ENCODE measurements at places on chromosomes 11 and 22. TPM values are rescaled to one million over a fixed set of nuclear protein-coding genes. Genes with fewer than 3 reads are reported as not detected.

RFPL3 gene
- not detected for total RNA-seq

PKNOX2 gene
- total RNA-seq: not detected

GLYAT gene
- total RNA-seq: not detected

XKR3 gene
- not detected for total RNA-seq

MISFA gene
- 0.47 TPM for total RNA-seq

CEP126 gene
- 3.4 TPM for total RNA-seq

CARNS1 gene
- 21.2 TPM for total RNA-seq

CSRP3 gene
- not detected for total RNA-seq

SOX10 gene
- total RNA-seq: not detected

CCDC157 gene
- total RNA-seq: 2.8 TPM

SCGB1A1 gene
- not detected for total RNA-seq

OR51B2 gene
- total RNA-seq: not detected
